ENCODE measurements at places on chromosomes 1 and 21.

DNA sequence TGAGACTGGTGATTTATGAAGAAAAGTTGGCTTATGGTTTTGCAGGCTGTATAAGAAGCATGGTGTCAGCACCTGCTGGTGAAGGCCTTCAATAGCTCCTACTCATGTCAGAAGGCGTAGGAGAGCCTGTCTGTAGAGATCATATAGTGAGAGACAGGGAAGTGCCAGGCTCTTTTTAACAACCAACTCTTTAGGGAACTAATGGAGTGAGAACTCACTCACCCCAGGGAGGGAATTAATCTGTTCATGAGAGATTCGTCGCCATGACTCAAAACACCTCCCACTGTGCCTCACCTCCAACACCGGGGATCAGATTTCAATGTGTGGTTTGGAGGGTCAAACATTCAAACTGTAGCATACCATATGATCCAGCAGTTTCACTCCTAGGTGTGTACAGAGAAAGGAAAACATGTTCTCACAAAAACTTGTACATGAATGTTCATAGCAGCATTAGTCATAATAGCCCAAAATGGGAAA is 72.6 kb downstream of the TTC3 start:
- no peak for DNase-seq

GRCh38 chr1:47437447-47438164 is at the start of gene FOXD2:
Gene FOXD2 (plus strand): TSS chr1:47438044. CDS start chr1:47438136, 92 bp downstream.
- peak; percentile 90 for DNase-seq

DNA sequence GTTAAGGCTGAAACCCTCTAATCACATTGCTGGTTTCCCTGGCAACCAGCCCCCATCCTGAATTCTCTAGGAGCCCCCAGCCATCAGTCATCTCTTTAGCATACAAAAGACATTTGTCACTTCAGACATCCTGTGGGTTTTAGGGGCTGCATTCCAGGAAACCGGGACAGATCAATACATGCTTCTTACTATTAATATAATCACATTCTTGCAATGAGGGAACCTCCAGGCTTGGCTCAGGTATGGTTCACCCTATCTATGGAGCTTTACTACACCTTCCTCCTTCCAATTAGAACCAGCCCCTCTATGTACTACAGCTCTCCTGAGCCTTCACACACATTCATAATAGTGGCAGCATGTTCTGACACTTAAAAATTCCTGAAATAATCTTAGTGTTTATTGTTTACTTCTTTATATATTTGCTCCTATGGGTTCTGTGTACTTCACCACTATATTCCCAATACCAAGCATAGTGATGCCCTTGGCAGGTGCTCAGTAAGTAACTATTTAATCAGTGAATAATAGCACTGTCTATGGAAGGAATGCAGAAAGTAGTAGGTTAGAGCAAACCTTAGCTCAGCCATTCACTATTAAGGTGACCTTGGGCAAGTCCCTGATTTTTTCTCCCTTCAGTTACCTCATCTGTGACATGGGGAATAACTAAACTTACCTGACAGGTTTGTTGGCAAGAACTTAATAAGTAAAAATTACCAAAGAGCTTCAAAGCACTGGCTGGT is 59.6 kb downstream of the ZNF678 start:
- no peak for DNase-seq

GRCh38 chr1:223011505-223011856 is 131.6 kb downstream of the TLR5 start:
- DNase-seq, result no peak

DNA sequence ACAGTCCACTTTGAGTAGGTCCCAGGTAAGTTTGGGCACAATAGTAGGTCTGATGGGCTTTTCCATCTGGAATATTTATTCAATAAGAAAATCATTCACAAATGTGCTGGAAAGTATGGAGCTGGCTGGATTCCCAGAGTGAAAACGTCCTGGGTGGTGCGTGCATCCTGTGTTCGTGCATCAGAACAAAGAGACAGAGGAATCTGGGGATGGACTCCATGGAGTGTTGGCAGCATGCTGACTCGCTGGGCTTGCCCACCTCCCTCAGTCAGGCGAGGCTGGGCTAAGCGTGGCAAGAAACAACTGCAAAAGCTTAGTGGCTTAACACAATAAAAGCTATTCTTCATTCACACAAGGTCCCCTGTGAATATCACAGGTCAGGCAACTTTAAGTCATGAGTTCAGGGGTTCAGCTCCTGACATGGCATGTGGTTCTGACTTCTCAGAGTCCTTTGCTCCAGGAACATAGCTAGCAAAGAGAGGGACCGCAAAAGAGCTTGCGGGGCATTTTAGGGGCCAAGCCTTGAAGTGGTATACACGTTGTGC is 151.6 kb upstream of the ZNF644 start:
- DNase-seq, result no peak

- no peak for DNase-seq
These were observed 177.8 kb downstream of the PSMG1 start for GRCh38 chr21:39005502-39005787.

GRCh38 chr1:8520483-8520966 is 202.6 kb downstream of the SLC45A1 start:
- no peak for DNase-seq

- no peak for DNase-seq
These were observed 25.8 kb downstream of the CLDN14 start for GRCh38 chr21:36454093-36454531.

GRCh38 chr21:38494251-38494642 is 4.0 kb downstream of the ERG start:
- no peak for DNase-seq

GRCh38 chr21:29939924-29940275 is at the start of gene GRIK1:
Gene GRIK1 (minus strand): TSS chr21:29939996.
- no peak for DNase-seq

DNA sequence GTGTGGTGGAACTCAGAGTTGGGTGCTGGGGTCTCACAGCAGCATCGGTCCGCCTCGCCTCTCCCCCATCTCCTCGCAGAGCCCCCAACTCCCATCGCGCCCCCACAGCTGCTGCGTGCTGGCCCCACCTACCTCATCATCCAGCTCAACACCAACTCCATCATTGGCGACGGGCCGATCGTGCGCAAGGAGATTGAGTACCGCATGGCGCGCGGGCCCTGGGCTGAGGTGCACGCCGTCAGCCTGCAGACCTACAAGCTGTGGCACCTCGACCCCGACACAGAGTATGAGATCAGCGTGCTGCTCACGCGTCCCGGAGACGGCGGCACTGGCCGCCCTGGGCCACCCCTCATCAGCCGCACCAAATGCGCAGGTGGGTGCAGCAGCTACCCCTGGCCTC is 24.2 kb downstream of the PTPRU start:
- DNase-seq, result no peak

GRCh38 chr1:86245566-86246190 is 89.1 kb upstream of the COL24A1 start:
- DNase-seq, result no peak

DNA sequence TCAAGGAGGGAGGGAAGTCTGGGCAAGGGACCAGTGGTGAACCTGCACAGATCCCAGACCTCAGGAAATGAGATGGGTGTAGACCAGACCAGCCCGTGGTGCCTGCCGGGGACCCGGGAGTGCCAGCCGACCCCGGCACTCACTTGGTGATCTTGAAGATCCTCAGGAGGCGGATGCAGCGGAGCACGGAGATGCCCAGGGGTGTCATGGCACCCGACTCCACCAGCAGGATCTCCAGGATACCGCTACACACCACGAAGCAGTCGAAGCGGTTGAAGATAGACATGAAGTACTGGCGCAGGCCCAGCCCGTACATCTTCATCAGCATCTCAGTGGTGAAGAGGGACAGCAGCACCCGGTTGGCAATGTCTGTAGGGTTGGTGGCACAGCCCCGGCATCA is 34.5 kb downstream of the CACNA1S start:
- DNase-seq, result no peak

DNA sequence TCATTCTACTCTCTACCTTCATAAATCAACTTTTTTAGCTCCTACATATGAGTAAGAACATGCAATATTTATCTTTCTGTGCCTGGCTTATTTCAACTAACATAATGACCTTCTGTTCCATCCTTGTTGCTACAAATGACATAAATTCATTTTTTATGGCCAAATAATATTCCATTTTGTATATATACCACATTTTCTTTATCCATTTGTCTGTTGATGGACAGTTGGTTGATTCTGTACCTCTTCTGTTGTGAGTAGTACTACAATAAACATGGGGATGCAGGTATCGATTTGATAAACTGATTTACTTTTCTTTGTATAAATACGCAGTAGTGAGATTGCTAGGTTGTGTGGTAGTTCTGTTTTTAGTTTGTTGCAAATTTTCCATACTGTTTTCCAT is 279.5 kb upstream of the NFIA start:
- no peak for DNase-seq

DNA sequence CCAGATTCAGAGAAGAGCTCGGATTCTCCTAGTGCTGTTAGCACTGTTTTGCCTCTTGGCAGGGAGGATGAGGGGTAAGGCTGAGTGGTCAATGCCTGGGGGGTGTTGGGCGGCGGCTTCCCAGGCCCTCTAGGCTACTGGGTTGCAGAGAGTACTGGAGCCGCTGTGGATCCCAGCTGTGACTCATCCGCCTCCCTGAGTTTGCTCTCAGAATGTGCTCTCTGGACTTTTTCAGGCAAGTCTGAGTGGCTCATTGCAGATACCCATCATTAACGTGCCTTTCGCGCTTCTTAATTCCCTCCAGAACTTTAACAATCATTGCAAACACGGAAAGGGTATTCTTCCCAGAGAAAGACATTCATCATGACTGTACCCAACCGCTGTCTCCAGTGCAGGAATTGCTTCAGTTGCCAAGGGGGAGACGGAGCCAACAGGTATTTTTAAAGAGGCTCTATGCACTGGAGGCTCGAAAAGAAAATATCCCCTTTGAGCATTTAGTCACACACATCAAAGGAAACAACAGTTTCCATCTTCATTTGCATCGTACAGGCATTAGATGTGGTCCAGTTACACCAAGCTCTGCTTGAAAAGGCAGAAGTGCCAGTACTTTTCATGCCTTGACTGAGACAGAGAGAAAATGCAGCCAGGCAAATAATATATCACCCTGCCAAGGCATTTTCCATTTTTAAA is 14.4 kb upstream of the CAMTA1 start:
- no peak for DNase-seq

DNA sequence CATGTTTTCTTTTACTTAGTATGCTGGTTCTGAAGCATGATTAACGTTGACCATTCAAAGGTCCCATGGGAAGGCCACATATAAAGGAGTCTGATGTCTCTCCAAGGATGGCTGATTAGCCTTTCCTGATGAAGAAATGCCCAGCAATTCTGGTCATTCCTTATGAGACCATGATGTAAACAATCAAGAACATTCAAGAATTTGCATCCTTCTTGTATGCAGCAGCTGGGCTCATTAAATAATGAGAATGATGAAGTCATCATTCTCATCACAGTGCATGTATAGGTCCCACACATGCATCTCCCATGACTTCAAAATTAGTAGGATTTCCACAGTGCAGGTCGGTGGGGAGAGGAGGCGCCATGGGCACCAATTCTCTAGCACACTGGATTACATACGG is 85.4 kb downstream of the APP start:
- DNase-seq, result no peak

DNA sequence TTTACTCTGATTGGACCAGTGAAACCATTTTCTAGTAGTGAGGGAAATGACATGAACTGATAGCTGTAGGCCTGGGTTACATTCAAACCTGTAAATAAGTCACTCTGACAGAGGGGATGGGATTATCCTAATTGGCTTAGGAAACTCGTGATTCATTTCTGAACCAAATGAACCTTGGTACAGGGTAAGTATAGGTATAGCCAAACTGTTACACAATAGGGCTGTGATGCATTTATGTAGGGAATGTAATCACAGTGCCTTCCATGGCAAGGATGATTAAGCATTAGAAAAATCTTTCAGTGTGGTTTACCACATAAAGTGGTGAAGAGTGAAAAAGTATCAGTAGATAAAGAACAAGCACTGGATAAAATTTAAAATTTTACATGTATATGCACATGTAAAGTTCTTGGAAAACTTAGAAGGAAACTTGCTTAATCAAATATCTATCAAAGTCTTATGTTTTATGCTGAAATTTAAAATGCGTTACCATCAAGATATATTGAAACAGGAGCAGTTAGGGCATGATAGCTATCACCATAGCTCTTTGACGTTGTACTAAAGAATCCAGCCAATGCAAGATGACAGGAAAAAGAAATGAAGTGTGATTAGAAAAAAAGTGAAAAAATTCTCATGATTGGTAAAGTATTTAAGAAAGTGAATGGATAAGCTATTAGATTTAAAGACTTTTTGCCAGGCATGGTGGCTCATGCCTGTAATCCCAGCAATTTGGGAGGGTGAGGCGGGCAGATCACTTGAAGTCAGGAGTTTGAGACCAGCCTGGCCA is 63.0 kb downstream of the RABGAP1L start:
- no peak for DNase-seq

DNA sequence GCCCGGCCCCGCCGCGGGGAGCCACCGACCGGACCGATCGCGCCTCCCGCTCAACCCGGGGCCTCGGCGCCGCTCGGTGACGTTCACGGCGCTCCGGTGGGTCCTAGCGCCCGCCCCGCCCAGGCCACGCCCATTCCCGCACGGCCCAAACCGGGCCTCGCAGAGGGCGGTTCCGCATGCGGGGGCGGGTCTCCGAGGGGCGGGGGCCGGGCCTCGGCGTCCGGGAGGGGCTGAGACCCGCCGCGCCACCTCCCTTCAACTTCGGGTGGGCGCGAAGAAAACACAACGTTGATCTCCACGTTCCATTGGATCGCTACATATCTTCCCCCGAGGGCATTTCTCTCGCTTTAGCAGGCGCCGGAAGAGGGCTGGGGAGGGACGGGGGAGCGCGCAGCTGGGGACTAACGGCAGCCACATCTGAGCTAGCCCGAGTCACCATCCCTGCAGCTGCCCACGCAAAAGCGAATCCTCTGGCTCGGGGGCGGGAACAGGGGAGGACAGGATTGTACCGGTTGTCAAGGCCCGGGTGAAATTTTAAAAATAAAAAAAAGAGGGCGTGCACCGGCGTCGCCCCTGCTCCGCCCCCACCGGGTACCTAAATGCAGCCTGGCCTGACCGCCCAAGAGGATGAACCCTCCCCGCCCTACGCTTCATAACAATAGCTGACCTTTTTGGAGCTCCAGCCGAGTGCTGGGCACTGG is at the start of gene MAD2L2:
Gene MAD2L2 (minus strand): TSS at position 78 of the 701 bp plus-strand sequence. CDS start 547 bp downstream, outside the sequence.
- DNase-seq, result peak; percentile 85

GRCh38 chr21:16587681-16588375 is 858.0 kb downstream of the USP25 start:
- no peak for DNase-seq

GRCh38 chr1:59089922-59090457 is 206.9 kb upstream of the FGGY start:
- DNase-seq, result no peak

GRCh38 chr1:40673452-40673851 is 8.0 kb upstream of the RIMS3 start:
- DNase-seq, result no peak

GRCh38 chr1:119394085-119394484 is 20.9 kb upstream of the HSD3B2 start:
- DNase-seq, result no peak

DNA sequence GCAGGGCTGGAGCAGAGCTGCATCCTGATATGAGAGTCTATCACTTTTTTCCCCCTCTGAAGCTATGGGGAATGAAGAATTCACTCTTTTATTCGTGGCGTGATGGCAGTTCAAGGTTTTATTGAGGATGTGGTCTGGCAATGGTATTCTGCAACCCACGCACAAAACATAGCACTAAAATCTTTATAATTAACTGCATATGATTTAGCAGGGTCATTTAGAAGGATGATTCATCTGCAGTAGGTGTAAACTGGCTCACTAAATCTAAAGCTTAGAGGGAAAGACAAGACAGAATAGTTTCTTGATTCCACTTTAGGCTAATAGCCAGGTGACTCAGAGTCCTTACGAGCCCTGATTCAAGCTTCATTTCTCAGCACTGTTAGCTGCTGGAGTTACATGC is 25.0 kb upstream of the CHRM3 start:
- no peak for DNase-seq

- DNase-seq, result no peak
These were observed 21.3 kb downstream of the OVAAL start for GRCh38 chr1:180579961-180580611.
